PC-3 (cell line): ENCODE measurements at places on chromosomes 7 and 10. TPM values are rescaled to one million over a fixed set of nuclear protein-coding genes. Genes with fewer than 3 reads are reported as not detected.
A peak's percentile ranks its signal among the peaks of the same experiment; 100 is the strongest.

- DNase-seq = no peak
- H3K4me1 ChIP-seq = peaks cover 48% of the 10 kb centered on the region
- peak overlapping the region; percentile 99 for H3K27ac ChIP-seq
- no peaks in the 10 kb centered on the region for H3K27me3 ChIP-seq
- peaks cover 14% of the 10 kb centered on the region; the same call in 1 of the 2 replicates for H3K36me3 ChIP-seq
Observed at GRCh38 chr7:98355250-98355538, 45.7 kb downstream of the BAIAP2L1 start.

- no peak overlapping the region for H3K4me3 ChIP-seq
- no peak for DNase-seq
- no peaks in the 10 kb centered on the region for H3K36me3 ChIP-seq
- no peaks in the 10 kb centered on the region for H3K27me3 ChIP-seq
- H3K4me1 ChIP-seq = no peaks in the 10 kb centered on the region
Observed at GRCh38 chr7:134712196-134712595, 65.5 kb downstream of the BPGM start.

- H3K4me1 ChIP-seq = no peaks in the 10 kb centered on the region
- H3K27me3 ChIP-seq = no peaks in the 10 kb centered on the region
- no peak overlapping the region for H3K4me3 ChIP-seq
- DNase-seq = no peak
- no peaks in the 10 kb centered on the region for H3K36me3 ChIP-seq
Observed at GRCh38 chr10:5274795-5275194, 78.2 kb downstream of the AKR1C4 start.

GRCh38 chr7:134948246-134948645 lies 38.1 kb upstream of the AGBL3 start:
- H3K4me1 ChIP-seq = no peaks in the 10 kb centered on the region
- H3K36me3 ChIP-seq = no peaks in the 10 kb centered on the region; the same call in 1 of the 2 replicates
- H3K4me3 ChIP-seq = no peak overlapping the region
- no peaks in the 10 kb centered on the region for H3K27me3 ChIP-seq
- no peak for DNase-seq
- H3K27ac ChIP-seq = no peak overlapping the region

The SLC13A1 gene
- total RNA-seq = not detected in 2 replicates
